ENCODE measurements at places on chromosomes 13 and 19. TPM values are rescaled to one million over a fixed set of nuclear protein-coding genes. Genes with fewer than 3 reads are reported as not detected.

Gene PSG11
- not detected for total RNA-seq

DNA sequence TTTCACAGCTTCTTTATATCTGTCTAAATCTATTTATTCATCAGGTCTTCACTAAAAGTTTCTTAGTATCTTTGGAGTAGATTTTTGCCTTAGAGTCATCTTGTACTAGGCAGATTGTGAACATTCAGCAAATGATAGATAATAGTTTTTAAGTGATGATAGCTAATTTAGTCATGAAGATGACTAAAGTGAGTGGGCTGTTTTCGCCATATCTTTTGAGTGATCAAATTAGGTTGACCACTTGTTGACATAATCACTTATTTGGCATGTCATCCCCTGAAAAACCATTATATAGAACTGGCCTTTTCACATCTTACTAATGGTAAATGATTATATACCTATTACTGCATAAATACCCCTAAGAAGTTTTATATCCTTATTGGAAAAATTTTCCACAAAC, 999.2 kb downstream of the PCDH17 start:
- no peak for DNase-seq

GRCh38 chr13:112732679-112733078, 42.8 kb downstream of the ATP11A start:
- no peak for DNase-seq

GRCh38 chr13:60226507-60226906, 62.8 kb upstream of the DIAPH3 start:
- DNase-seq = no peak

Gene CEBPA
- total RNA-seq = 0.10 TPM

Measured in glomerular endothelial cell (primary cell).